T follicular helper cell (primary cell): ENCODE measurements at places on chromosomes 12 and 14.

- DNase-seq = no peak
These were observed 15.9 kb downstream of the FAIM2 start for GRCh38 chr12:49887536-49888401.

GRCh38 chr12:105257321-105257728 lies 21.4 kb upstream of the APPL2 start:
- no peak for DNase-seq

DNA sequence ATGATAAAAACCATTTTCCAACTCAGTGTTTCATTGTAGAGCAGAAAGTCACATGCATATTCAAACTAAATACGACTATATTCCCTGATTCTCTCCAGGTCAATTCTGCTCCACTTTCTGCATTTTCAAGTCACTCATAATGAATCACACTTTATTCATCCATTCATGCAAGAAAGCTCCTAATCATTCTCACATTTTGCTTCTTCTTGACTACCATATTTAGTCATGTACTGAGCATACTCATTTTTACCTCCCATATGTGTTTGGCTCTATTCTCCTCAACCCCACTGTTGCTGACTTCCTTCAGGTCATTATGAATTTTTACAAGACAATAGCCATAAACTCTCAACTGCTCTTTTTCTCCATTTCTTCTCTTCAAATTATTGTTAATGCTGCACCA lies 43.4 kb upstream of the PIK3C2G start:
- DNase-seq = no peak

- DNase-seq = no peak
These were observed 444.1 kb downstream of the IPO8 start for GRCh38 chr12:30251546-30251945.

- no peak for DNase-seq
These were observed 139.1 kb downstream of the ZFP36L1 start for GRCh38 chr14:68653804-68654203.

DNA sequence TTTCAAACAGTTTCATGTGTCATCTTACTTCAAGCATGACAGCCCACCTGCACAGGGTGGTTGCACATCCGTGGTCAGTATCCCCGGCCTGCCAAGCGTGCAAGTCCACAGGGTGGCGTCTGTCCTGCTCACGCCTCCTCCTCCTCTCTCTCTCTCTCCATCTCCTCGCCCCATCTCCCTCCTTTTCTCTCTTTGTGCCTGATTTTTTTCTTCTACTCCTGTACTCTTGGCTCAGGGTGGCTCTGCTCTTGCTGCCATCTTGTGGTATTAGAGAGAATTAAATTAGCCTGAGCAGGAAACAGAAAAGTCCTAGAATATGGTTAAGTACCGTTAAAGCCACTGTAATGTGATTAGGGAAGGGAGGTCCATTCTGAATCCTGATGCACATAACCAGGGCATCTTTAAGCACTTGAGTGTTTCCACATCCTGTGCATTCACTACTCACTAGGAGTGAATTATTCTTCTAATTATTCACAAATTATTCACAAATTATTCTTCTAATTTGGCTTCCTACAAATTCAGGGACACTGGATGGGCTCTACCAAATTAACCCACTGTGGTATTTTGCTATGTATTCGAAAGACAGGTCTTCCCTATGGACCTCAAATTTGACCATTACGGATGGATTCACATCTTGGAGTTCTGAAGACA lies 25.5 kb upstream of the DTX1 start:
- no peak for DNase-seq

GRCh38 chr12:73185403-73185802 lies 913.2 kb downstream of the TRHDE start:
- no peak for DNase-seq

GRCh38 chr12:25386831-25387731 lies 136.4 kb upstream of the KRAS start:
- DNase-seq = peak; percentile 69

DNA sequence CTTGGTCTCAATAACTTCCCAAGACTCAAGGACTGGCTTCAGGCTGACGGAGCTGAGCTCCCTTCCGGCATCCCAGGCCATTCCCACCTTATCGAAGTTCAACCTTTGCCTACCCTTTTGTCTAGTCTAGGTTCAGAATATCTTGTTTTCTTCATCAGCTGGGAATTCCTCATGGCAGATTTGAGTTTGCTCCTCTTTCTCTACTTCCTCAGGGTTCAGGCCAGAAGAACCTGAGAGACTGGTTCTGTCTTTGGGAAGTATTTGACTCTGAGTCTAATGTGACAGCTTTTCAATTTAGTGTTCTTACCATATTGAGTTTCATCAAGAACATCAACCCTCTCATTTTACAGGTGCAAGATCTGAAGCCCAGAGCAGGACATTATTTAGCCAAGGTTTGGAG lies 2.1 kb downstream of the BIN2 start:
- no peak for DNase-seq

GRCh38 chr14:86050757-86051156 lies 520.8 kb downstream of the FLRT2 start:
- DNase-seq = no peak

DNA sequence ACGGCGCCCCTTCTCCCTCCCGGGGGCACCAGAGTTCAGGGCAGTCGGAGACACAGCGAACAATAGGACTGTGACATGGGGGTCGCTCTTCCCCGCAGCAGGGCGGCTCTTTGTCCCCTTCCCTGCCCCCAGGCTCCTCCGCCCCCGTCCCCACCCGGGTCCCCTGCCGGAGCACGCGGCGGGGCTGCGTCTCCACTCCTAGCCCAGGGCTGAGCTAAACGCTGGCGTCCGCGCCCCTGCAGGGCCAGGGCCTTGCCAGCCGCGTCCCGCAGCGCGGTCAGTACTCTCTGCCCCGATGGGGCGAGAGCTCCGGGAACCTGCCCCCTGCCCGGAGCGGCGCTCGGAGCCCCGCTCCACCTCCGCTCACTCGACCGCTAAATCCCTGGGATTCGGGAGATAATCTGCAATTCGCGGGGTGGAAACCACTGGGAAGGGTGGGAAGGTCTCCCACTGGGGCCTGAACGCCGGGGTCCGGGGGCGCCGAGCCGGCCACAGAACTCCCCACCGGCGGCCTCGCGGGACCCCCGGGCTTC lies 825 bp upstream of the CCDC85C start:
- no peak for DNase-seq

DNA sequence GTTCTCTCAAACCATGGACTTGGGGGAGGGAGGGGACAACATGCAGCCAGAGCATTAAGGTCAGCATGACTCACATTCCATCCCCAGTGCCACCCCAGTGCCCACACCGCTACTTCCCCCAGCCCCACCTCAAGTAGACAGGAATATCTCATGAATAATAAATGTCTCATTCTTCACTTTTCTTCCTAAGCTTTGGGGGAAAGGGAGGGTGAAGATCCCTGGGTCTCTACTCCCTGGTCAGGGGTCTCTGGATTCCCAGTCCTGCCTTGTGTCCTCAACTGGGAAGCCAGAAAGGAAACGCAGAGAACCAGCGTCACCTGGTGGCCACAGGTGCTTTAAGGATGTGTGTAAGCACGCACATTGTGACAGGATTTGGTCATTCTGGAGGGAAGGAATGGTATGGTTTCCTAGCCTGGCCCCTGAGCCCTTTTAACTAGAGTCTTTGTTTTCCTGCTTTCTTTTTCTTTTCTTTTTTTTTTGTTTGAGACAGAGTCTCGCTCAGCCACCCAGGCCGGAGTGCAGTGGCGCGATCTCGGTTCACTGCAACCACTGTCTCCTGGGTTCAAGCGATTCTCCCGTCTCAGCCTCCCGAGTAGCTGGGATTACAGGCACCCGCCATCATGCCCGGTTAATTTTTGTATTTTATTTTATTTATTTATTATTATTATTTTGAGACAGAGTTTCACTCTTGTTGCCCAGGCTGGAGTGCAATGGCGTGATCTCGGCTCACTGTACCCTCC lies 3.4 kb downstream of the GPR84 start:
- peak; percentile 30 for DNase-seq

- no peak for DNase-seq
These were observed 284.7 kb downstream of the DUSP6 start for GRCh38 chr12:89067421-89068187.

DNA sequence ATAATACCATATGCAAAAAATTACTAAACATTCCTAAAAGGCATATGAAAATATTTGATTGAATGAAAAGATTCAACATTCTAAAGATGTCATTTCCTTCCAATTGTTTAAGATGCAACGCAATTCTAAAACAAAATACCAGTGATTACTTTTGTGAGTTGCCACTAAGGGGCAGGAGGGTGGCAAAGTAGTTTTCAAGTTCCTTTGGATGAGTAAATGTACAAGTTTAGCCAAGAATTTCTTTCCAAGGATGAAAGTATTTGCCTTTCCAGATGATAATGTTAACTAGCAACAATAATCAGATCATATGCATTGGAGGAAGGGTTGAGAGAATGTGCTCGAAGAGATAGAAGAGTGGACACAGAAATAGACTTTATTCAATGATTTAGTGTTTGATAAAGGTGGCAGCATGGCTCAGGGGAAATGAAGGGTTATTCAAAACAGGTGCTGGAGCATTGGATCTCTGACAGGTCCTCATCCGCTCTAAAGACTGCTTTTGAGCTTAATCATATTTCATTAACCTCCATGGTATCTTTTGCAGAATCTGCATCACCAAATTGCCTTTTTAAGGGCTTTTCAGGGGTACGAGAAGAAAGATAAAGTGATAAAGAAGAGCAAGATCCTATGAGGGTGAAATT lies 678.5 kb upstream of the TBX3 start:
- no peak for DNase-seq

- no peak for DNase-seq
These were observed 13.6 kb upstream of the LEMD3 start for GRCh38 chr12:65155784-65156183.

GRCh38 chr12:133057446-133057845 lies 20.1 kb downstream of the ZNF84 start:
- no peak for DNase-seq

DNA sequence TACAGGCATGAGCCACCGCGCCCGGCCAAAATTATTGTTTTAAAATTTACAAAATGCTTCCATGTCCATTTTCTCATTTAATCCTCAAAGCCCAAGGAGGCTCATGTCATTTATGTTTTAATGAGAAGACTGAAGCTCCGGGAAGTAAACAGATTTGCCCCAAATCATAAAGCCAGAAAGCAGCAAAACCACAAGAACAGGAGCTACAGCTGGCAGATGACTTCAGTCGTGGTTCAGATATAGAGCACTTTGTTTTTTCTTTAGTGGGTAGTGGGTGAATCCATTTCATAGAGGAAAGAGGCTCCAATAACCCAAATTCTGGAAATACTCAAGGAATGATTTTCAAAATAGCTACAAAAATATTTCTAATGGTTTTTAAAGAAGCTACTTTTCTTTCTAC lies 45.4 kb upstream of the VPS33A start:
- no peak for DNase-seq

- no peak for DNase-seq
These were observed 97.8 kb downstream of the TMEM30B start for GRCh38 chr14:61183196-61183885.

GRCh38 chr12:47281667-47282171 lies 202.0 kb upstream of the AMIGO2 start:
- DNase-seq = no peak

DNA sequence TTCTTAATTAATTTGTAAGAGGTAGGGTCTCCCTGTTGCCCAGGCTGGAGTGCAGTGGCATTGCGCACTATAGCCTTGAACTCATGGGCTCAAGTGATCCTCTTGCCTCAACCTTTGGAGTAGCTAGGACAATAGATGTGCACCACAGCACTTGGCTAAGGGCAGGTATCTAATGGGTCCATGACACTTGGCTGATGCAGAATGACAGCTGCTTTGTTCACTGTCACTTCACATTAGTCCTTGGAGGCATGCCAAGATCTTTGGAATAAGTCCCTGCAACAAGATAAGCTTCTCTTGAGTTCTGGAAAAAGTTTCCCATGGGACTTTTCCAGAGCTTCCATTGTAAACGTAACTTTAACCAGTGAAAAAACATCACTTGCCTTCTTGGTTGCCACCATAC lies 23.4 kb downstream of the COQ6 start:
- no peak for DNase-seq

DNA sequence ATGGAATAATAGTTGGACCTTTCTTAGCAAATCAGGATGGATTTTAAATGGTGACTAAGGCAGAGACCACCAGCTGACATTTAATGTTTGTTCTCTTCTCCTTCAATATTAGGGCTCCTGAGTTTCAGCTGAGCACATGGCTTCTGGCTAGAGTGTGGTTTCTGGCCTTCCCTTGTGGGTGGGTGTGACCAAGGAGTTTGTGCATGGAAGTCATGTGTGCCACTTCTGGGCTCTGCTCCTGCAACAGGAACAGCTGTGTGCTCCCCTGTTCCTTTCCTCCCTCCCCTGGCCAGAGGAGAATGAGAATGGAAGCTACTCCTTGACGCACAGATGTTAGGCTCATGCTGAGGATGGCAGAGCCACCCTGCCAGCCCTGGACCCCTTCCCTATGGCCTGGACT lies 44.2 kb downstream of the CCDC175 start:
- no peak for DNase-seq

DNA sequence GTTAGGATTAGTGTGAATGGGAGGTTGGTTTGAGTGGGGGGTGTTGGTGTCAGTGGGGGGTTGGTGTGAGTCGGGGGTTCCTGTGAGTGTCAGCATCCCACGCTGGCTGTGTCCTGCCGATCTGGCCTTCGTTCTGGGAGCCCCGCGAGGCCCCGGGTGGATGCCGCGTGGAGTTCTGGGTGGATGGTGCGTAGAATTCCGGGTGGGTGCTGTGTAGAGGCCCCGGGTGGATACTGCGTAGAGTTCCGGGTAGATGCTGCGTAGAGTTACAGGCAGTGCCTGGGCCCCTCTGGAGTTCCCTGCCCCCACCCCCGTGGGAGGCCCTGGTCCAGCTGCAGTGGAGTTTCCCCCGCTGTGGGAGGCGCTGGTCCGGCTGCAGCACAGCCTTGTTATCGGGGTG lies 8.7 kb downstream of the NOC4L start:
- no peak for DNase-seq

DNA sequence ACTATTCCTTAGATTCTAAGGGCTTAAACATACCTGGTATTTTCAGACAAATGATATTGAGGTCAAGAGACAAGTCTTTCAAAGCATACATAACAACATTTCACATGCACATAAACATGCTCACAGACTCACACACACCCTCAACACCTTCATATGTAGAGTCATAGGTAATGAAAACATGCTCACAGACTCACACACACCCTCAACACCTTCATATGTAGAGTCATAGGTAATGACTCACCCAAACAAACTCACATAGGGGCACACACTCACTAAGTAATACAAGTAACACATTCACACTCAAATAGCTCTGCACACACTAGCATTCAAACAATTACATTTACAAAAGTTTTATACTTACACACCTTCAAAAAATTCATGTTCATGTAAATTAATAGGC lies 975.5 kb downstream of the TMEM121 start:
- no peak for DNase-seq

GRCh38 chr12:575948-576614 lies 87.2 kb downstream of the NINJ2 start:
- DNase-seq = peak; percentile 66
